ENCODE measurements at places on chromosomes 2 and 18.

- no peak for DNase-seq
Measured at GRCh38 chr2:20634507-20635112, 16.3 kb downstream of the HS1BP3 start.

DNA sequence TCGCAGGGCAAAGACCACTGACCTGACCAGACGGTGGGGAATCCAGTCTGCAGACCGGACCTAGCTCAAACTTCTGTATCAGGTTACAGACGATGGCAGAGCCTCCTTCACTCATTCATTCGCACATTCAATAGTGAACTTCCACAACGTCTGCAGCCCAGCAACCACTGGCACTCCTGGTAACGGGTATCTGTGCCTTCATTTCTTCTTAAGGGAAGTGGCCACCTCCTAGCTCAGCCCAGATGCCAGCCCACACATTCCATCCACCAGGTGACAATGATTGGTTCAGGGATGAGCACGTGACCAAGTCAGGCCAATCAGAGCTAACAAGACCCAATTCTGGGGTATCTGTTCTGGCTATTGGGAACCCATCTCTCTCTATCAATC lies 15.9 kb upstream of the ARMC9 start:
- DNase-seq, result no peak

DNA sequence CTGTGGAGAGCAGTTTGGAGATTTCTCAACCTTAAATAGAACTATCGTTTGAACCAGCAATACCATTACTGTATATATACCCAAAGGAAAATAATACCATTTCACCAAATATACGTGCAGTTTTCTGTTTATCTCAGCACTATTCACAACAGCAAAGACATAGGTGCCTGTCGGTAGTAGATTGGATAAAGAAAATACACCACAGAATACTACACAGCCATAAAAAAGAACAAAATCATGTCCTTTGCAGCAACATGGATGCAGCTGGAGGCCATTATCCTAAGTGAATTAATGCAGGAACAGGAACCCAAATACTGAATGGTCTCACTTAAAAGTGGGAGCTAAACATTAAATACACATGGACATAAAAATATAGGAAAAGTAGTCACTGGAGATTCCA lies 81.3 kb downstream of the SMCHD1 start:
- DNase-seq, result no peak

DNA sequence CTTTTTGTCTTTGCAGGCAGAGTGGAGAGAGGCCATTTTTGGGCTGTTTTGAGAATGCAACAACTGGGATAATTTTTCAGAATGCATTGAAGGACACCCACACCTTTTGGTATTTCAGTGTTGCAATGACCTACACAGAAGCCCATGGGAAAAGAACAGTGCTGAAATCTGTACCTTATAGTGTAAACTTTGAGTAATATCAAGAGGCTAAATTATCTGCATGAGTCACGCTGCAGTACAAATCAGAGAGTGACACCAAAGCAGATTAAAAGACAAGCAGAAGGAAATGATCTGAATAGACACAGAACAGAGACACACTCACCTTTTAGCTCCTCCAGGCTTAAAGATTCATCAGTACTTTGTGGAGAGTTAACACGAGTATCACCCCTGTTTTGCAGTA lies 265.3 kb downstream of the PAX3 start:
- no peak for DNase-seq

DNA sequence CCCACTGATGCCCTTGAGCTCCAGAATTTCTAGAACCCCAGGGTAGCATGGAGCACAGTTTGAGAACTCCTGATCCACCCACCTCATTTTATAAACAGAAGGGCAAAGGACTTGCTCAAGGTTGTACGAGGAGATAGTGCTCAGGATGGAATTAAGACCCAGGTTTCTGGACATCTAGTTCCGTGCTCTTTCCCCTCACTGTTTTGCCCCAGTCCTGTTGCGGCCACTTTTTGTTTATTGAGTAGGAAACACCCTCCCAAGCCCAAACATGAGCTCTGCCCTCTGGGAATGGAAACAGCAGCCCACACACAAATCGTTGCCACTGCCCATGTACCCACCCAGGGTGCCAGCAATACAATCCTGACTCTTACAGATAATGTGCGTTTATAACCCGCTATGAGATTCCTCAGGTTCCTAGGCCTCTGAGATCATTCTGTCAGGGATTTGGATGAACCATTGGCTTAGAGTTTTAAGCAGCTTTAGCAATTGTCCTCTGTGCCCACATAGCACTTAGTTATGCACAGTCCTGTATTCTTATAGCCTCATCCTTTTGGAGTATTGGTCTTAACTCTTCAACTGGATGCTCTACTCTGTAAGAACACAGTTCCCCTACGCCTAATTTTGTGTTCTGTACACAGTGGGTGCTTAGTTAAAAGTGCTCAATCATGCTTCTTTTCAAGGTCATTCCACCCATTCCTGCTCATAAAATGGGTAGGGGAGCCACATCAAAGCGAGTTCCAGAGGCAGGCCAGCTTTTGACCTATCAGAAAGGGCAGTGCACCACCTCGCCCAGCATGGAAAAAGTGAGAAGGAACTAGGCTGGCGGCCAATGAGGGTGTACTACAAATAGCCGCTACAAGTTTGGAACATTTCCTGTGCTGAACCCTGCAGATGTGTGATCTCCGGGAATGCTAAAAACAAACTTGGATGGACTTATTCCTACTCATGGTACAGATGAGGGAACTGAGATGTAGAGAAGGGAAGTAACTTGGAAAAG lies 60.3 kb upstream of the IGFBP2 start:
- no peak for DNase-seq

DNA sequence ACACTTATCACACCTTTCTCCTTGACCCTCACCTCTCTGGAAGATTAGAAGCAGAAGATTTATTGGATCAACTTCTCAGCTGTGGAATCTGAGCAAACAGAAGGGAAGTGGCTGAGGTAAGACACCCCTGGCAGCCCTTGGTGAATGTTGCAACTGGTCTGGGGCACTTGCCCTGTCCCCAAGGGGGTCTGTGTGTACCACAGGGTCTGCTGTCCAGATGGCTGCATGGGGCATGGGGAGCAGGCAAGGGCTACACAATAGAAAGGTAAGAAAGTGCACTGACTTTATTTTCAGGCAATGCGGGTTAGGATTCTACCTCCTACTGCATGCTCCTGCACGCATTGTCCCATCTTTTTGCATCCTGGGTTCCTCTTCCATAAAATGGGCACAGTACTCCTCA lies 238.4 kb upstream of the SMAD2 start:
- no peak for DNase-seq

GRCh38 chr2:78817430-78817829 lies 208.1 kb upstream of the REG3G start:
- no peak for DNase-seq
